Stimulated activated CD8-positive, alpha-beta memory T cell treated with anti-CD3 and anti-CD28 coated beads, Interleukin-2, amount 100 ng/mL, for 48 hours (primary cell): ENCODE measurements at places on chromosomes 7 and 10.
A peak's percentile ranks its signal among the peaks of the same experiment; 100 is the strongest.

DNA sequence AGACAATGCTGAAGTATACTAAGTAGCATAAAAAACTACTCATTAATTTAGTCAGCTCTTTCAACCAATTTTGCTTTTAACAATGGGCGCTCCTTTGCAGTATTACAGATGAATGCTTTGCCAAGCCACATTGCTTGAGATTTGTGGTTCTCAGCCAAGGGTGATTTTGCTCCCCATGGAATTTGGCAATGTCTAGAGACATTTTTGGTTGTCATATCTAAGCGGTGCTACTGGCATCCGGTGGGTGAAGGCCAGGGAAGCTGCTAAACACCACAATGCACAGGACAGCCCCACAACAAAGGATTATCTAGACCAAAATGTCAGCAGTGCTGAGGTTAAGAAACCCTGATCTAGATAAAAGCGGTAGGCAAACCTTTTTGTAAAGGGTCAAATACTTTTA is 112.0 kb downstream of the UBE2H start:
- no peak for DNase-seq

DNA sequence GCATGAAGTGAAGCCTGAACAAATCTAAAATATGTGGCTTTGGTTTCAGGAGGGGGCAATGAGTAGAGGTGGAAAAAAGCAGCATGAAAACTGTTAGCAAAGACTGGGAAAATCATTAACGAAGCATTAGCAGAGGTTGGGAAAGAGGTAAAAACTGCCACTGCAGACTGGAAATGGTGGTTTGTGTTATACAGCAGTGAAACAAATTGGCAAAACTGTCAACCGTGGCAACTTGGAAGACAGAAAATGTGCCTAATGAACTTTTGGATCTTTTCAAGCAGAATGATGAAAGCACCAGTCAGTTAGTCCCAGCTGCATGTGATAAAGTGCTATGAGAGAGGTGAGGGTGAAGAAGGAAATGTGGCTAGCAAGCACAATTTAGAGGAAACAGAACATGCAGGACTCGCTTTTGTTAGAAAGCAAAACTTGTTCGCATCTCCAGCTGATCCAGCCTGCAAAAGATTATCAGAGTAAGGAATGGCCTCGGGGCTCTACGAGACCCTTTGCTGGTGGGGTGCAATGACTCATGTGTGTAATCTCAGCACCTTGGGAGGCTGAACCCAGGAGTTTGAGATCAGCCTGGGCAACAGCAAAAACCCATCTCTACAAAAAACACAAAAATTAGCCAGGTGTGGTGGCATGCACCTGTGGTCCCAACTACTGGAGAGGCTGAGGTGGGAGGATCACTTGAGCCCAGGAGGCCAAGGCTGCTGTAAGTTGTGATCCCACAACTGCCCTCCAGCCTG is 45.7 kb downstream of the SKIDA1 start:
- no peak for DNase-seq

DNA sequence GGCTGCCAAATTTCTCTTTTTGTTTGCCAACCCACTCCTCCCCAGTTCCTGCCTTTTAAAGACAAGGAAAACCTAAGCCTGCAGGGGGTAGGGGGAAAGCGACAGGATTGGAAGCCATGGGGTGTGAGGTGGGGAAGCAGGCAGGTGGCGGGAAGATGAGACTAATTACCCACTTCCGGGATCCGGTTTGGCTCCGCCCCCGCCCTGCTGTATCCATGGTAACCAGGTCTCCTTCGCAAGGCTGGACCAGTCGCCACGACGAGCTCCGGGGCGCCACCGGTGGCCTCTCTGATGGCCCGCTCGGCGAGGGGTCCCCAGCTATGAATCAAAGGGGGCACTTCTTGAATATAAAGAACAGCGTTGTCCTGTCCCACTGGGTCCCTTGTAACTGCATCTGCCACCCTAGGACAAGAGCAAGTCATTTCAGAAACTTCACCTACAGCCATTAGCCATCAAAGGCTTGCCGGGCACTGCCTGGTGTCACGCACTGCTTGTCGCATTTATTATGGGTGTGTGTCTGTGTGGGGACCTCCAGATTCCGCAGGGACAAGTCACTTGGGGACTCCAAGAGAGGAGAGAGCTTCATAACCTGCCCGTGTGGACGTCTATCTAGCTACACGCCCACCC is 55.4 kb upstream of the LMTK2 start:
- peak; percentile 14 for DNase-seq

GRCh38 chr7:157357129-157358040 is 20.6 kb downstream of the DNAJB6 start:
- no peak for DNase-seq

DNA sequence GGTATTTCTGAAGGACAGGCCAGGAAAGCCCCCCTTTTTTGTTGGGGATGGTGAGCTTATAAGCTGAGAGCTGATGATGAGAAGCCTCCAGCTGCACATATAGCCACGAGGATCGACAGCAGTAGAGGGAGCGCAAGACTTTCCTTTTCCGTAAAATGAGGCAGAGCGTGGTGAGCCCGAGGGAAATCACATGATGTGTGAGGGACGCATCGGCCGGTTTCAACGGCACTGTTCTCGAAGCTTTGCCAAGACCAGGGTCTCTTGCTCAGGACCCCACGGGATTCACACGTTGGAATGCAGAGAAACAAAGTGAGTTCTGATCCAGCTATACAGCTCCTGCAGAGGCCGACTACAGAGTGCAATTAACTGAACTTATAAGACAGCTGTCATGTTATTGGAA is 55.7 kb downstream of the ADAM12 start:
- no peak for DNase-seq

DNA sequence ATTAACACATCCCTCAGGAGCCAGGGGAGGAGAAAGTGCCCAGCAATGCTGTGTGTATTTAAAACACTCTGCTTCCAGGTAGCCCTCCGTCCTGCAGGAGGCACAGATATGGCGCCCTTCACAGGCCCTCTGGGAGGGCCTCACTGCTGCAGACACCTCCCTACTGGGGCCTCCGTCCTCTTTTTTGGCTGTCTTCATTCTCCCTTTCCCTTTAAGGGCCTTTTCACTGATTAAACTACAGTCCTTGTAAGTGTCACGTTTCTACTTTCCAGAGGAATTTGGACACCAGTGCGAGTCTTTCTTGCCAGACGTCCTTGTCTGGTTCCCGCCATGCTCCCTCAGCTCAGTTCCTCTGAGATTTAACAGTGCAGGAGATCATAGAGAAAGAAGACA is 39.7 kb upstream of the MKRN1 start:
- no peak for DNase-seq

DNA sequence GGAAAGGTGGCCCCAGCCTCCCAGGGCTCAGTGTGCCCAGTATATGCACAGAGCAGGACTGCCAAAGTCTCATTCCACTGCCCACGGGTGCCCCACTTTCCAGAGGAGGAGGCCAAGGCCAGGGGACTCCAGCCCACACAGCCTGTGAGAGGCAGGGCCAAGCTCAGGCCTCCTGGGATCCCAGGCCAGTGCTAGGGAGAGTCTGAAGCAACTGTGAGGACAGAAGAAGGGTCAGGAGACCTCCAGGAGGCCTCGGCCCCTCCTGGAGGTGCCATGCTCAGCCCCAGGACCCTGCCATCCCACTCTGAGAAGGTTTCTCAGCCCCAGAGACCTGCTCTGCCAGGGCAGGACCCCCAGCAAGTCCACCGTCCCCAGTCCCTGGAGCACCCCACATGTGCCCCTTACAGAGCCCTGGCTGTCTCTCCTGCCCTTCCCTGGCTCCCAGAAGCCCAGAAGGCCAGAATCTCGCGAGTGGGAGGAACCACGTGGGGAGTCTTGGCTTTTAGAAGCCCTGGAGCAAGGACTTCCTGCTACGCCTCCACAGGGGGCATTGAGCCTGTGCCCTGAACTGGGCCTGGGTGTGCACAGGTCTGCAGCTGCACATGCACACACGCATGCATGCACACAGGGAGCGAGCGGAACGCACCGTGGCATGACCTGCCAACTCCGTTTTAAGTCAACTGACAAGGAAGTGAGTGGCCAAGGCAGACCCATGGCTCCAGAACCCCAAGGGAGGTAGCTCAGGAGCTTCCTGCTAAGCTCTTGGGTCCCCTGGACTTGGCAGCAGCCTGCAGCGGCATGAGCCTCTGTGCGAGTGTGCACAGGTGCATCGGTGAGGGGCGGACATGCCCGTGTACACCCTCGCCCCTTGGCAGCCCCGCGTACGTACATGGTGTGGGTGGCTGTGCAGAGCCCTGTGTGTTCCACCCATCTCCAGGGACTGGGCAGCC is 33.6 kb downstream of the ZCCHC24 start:
- DNase-seq, result no peak

GRCh38 chr7:115728518-115728917 is 302.0 kb downstream of the TFEC start:
- DNase-seq, result no peak

DNA sequence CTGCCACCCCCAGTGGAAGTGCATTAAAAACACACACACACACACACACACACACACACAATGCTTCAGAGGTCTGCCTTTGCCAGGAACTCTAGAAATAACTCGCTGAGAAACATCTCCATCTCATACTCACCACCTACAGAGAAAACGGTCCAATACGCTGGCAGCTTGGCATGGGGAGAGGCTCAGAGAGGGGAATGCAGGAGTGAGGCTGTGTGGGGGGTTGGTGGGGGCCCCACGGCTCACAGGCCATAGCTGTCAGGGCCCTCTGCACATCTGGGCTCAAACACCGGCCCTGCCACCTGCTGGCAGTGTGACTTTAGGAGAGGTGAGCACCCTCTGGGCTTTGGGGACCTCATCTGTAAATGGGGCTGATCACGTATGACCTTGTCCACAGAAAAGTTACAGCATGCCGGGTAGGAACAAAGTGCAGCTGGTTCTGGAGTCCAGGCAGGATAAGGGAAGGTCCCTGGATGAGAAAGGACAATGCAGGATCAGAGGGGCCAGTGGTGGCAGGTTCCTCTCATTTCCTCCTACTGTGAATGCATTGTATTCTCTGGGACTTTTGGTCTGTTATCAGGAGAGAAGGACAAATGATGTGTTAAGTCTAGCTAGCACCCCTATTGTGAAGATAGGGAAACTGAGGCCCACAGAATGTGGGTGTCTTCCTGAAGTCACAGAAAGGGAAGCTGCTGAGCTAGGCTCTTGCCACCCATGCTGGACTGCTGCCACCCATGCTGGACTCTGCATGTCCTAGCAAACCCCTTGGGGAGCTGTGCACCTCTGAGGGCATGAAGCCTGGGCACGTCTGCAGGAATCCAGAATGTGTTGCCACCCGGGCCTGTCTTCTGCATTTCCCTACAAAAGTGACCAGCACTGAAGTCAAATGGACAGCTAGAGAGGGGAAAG is 404.6 kb downstream of the RPS24 start:
- DNase-seq, result no peak
